Mesenteric fat pad (tissue), 1 donor: ENCODE measurements at places on chromosomes 11 and 22. TPM values are rescaled to one million over a fixed set of nuclear protein-coding genes. Genes with fewer than 3 reads are reported as not detected.

Gene IFT27
- total RNA-seq: 21.4 TPM

Gene KCNJ5
- total RNA-seq: 4.6 TPM

Gene OR8B8
- not detected for total RNA-seq

Gene RHOD
- 22.2 TPM for total RNA-seq

Gene CNTN5
- total RNA-seq: not detected

Gene ENTHD1
- total RNA-seq: not detected

Gene FAM180B
- 0.55 TPM for total RNA-seq

Gene KLHL35
- total RNA-seq: 0.61 TPM

Gene CRYBA4
- not detected for total RNA-seq

Gene PDE3B
- total RNA-seq: 71.5 TPM

Gene ZNRF3
- 12.1 TPM for total RNA-seq

Gene PRG3
- total RNA-seq: not detected

Gene TMEM123
- 93.0 TPM for total RNA-seq

Gene RAB36
- 3.2 TPM for total RNA-seq

Gene SLC1A2
- total RNA-seq: 1.3 TPM

Gene OOSP2
- not detected for total RNA-seq

Gene HSPB2
- total RNA-seq: 17.1 TPM

Gene AHNAK
- total RNA-seq: 1,254 TPM

Gene CDHR5
- total RNA-seq: 1.1 TPM

Gene PATE4
- total RNA-seq: not detected

Gene ELF5
- total RNA-seq: not detected

Gene RIC8A
- 107 TPM for total RNA-seq

Gene C11orf86
- total RNA-seq: 0.64 TPM
